ENCODE measurements at places on chromosomes 6 and 20.

GRCh38 chr6:4253604-4254231, 118.3 kb upstream of the ECI2 start:
- no peak for DNase-seq

DNA sequence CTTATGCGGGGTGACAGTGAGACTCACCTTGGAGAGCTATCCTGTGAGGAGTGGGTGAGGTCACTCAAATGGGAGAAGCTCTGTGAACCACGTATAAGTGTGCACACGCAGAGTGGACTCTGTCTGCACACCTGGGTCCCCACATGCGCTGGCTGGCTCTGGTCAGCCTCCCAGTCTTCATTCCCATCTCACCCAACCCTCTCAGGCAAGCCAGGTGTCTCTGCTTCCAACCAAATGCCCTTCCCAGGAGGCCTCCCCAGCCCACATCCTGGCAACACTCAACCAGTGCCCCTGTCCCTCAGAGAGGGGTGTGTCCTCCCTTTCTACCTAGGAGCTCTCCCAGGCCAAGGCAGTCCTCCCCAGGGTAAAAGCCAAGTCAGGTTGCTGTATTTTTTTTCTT, 8.0 kb upstream of the PI16 start:
- DNase-seq: no peak

DNA sequence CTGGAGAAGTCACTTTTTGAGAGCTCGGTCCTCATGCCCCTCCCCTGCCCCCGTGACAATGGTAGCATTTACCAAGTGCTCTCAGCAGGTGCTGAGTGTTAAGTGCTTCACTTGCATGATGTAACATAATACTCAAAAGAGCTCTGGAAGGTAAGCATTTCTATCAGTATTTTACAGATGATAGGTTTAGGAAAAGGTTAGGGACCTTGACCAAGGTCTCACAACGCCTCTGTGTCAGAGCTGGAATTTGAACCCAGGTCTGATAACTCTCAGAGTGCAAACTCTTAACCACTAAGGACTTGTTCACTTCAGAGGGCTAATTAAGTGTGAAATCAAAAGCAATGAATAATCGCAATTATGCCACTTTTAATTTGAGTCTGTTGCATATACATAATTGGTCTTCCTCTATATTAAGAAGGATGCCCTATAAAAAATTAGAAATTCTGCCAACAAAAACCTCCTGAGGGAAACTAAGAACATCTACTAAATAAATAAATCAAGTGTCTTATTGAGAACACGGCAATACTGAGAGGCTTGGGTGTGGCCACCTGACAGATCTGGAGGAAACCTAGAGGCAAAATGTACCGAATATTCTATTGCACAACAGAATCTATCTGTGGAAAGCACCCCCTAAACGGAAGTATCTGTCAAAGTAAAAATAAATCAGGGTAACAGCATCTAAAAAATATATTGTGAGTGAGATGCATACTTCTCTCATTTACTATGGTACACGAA, 109.8 kb downstream of the BACH2 start:
- no peak for DNase-seq

GRCh38 chr6:135148889-135149288, 32.2 kb upstream of the MYB start:
- DNase-seq: no peak

- DNase-seq: no peak
These were observed 44.4 kb downstream of the ZNF292 start for GRCh38 chr6:87199787-87200186.

DNA sequence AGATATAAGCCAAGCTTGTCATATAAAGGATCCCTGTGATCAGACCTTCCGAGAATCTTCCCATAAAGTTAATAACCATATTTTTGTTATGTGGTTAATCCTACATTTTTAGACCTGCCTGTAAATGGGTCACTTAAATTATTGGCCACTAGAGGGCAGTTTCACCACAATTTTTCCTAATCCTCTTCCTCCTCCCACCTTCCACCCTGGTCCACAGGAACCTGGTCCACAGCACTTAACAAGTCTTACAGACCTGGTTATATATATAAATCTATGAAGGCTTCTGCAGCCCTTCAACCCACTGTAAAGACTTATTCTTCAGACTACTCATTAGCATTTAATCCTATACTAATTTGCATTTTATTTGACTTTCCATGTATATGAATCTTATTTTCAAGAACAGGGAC, 28.3 kb downstream of the MRS2 start:
- DNase-seq: no peak

DNA sequence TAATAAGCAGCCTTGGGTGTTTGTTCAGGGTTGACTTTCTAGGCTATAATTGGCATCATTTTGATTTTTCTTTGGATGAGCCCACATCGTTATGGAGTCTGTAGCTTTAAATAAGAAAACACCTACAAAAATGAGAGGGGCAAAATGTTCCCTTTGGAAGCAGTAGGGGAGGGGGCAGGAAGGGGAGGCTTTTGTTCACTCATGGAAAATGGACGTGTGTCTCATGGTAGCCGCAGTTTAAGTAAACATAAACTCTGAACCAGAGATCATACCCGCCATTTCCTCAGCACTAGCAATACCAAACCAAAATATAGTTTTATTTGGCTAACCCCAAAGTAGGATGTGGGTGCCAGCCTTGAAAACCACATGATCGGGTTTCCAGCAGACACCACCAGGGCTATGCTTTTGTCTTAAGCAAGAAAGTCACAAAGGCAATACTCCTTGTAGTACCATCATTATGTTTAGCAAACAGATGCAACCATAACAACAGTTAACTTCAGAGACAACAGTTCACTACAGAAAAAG, 572.5 kb upstream of the JAG1 start:
- no peak for DNase-seq

GRCh38 chr6:118524686-118525085, 23.4 kb upstream of the PLN start:
- DNase-seq: no peak

DNA sequence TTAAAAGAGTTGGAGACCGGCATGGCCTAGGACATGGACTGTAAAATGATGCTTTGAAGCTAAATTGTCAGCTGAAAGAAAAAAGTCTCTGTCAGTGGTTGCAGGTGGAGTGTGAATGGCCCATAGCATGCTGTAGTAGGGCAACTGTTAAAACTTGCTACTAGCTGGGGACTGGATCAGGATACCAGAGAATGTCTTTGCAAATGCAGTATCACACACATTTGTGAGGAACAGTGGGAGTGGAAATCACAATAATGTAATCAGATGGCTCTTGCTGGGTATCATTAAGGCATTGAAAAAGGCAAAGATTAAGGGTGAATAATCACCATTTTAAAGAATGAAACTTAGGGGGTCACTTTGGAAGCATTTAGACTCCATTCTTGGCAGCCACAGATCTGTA, 737.9 kb downstream of the EYS start:
- no peak for DNase-seq

GRCh38 chr6:161583584-161583983, 309.7 kb upstream of the AGPAT4 start:
- DNase-seq: no peak

DNA sequence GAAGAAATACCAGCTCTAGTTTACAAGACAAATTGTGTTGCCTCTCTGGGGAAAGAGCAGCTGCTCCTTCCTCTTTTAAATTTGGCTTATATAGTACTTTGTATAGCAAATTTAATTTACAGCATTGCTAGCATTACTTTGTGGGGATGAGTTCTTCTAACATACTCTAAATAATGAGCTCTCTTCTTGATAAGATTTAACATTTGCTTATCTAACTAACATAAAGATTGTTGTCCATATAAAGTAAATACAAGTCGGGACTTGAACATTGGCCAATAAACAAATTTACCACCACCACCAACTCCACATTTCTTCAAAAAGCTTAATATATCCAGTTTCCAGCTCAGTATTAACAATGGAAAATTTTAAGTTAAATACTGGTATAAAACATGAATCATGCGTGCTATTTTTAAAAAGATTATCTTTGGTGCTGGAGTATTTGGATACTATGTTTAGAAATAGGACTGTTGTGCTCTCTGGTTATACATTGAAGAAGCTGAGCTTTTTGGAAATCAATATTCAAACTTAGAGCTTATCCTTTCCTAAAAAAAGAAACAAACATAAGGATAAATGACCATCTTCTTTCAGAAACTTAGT, 1146.9 kb upstream of the GJE1 start:
- no peak for DNase-seq

DNA sequence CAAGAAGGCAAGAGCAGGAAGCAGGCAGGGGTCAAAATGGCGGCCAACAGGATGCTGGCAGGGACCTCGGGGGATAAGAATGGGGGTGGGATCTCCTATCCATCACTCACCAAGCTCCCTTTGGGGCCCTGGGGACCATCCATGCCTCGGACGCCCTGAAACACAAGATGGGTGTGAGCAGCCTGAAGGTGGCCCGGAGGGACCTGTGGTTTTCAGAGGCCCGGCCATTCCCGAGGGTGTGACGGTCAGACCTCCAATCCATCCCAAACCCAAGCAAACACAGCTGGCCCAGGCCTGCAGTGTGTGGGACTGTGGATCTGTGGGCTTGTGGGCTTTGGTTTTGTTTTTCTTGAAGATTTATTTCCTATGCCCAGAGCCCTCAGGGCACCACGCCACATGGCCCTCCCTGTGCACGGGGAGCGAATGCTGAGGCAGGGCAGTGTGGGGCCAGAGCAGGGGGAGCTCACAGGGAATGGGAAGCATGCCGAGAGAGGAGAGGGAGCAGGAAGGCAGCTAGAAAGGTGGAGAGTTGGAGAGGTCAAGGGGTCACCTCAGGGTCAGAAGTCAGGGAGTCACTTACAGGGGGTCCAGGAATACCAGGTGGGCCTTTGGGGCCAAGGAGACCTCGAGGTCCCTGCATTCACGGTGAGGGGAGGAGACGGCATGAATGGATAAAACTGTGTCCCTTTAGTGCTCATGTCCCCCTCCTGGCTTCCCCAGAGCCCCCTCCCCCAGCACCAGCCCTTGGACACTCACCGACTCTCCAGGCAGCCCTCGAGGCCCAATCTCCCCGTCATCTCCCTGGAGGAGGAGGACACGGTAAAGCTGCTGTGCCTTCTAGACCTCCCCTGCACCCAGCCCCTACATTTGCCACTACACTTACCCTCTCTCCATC, 14.5 kb downstream of the COL11A2 start:
- DNase-seq: no peak

DNA sequence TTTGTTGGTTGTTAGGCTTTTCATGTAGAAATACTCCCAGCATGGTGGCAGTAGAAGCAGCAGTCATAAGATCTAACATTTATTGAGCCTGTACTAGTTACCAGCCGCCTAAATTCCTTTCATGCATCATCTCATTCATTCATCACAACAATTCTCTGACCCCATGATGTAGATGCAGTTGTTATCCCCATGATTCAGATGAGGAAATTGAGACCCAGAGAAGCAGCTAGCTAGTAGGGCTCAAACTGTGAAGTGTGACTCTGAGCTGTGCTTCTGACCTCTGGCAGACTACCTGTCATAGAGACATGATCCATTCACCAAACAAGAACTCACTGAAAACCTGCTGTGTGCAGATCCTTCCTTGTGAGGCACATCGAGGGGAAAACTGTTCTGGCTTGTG, 16.9 kb downstream of the RREB1 start:
- no peak for DNase-seq

- no peak for DNase-seq
These were observed 118.0 kb upstream of the IRAK1BP1 start for GRCh38 chr6:78749326-78749725.

DNA sequence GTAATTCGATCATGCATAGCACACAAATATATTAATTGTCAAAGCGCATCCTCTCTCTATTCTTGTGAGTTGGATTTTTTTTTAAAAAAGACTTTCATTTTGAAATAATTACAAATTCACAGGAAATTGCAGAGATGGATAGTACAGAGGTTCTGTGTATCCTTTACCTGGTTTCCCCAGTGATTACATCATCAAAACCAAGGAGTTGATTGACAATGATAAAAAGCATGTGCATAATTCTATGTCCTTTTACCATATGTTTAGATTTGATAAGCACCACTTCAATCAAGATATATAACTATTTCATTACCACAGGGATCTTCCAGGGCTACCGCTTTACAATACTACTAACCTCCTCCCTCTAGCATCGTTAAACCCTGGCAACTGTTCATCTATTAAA, 40.2 kb downstream of the CCN2 start:
- no peak for DNase-seq

GRCh38 chr6:163721922-163722692, 307.6 kb downstream of the QKI start:
- DNase-seq: no peak

DNA sequence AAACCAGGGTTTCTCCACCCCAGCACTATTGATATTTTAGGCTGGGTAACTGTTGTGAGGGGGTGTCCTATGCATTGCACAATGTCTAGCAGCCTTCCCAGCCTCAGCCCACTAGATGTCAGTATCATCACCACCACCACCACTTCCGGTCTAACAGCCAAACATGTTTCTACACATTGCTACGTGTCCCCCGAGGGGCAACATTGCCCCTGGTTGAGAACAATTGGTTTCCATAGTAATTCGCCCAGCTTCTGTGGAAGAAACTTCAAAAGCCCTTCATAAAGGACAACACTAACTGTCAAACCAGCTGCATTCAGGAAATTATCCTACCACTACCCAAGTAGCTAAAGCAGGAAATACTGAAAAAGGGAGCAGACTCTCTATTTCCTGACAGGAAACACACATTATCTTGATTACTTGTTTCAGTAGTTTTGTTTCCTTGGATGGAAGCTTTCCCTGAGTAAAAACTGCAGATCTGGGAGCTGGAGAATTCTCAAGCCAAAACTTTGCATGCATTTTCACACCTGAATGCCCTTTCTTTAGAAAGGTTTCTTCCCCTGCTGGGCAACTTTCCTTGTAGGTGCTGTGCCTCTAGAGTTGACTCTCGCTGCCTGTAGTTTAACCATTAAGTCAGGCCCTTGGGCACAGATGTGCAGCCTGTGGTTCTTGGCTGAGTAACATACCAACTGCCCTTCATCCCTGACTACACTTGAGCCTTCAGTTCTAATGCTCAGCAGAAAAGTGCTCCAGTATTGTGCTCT, 23.6 kb downstream of the PKHD1 start:
- DNase-seq: peak; percentile 59

- DNase-seq: no peak
These were observed 808 bp downstream of the ULBP1 start for GRCh38 chr6:149964308-149965193.

DNA sequence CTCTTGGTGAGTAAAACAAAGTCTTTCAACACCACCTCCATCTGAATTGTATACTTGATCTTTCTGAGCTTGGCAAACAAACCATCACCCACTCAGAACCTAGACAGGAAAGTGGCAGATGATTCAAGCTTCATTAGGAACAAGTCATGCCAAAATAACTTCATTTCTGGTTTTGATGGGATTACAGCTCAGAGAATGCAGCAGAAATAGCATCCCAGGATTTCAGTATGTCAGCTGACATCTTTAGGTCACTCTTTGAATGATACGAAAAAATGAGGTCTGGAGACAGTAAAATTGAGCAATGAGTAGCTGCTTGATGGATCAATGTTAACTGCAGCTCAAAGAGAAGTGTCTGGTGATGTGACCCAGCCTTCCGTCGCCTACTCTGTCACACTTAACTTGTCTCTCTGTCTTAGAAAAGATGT, 92.4 kb downstream of the GJA10 start:
- DNase-seq: no peak

- no peak for DNase-seq
These were observed 222.6 kb downstream of the ZMYND8 start for GRCh38 chr20:47133809-47134456.
